ENCODE measurements at places on chromosomes 13 and 19.

DNA sequence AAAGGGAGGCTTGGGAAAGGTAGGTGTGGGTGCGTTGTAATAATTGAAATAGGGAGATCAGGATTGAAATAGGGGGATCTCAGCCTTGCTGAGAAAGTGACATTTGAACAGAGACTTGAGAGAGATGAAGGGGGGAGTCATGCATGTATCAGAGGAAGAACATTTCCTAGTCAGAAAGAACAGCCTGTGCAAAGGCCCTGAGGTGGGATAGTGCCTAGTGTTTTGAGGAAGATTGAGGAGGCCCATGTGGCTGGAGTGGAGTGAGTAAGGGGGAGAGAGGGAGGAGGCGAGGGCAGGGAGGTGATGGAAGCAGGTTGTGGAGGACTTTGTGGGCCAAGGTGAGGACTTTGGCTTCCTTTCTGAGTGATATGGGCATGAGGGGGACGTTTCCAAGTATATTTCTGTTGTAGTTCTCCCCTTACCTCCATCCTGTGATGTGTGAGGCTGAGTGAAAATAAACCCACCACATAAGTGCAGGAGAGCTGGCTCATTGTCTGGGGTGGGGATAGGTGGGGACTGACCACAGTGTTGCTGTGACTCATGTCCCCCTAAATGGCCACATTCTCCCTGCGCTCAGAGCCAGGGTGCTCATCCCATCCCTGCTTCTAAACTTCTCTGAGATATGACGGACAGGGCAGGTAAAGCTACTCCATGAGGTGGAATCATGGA is 17.8 kb downstream of the ACTL9 start:
- DNase-seq = no peak

- no peak for DNase-seq
Observed at GRCh38 chr13:111511805-111512504, 191.5 kb downstream of the TEX29 start.

DNA sequence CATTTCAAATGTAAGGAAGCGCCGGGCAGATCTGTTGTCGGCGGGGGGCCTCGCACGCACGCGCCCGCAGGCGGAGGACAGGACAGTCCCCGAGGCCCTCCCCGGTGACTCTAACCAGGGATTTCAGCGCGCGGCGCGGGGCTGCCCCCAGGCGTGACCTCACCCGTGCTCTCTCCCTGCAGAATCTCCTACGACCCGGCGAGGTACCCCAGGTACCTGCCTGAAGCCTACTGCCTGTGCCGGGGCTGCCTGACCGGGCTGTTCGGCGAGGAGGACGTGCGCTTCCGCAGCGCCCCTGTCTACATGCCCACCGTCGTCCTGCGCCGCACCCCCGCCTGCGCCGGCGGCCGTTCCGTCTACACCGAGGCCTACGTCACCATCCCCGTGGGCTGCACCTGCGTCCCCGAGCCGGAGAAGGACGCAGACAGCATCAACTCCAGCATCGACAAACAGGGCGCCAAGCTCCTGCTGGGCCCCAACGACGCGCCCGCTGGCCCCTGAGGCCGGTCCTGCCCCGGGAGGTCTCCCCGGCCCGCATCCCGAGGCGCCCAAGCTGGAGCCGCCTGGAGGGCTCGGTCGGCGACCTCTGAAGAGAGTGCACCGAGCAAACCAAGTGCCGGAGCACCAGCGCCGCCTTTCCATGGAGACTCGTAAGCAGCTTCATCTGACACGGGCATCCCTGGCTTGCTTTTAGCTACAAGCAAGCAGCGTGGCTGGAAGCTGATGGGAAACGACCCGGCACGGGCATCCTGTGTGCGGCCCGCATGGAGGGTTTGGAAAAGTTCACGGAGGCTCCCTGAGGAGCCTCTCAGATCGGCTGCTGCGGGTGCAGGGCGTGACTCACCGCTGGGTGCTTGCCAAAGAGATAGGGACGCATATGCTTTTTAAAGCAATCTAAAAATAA is 18.2 kb downstream of the IL17D start:
- no peak for DNase-seq

- no peak for DNase-seq
Observed at GRCh38 chr19:34733266-34733745, 737 bp upstream of the ZNF181 start.

DNA sequence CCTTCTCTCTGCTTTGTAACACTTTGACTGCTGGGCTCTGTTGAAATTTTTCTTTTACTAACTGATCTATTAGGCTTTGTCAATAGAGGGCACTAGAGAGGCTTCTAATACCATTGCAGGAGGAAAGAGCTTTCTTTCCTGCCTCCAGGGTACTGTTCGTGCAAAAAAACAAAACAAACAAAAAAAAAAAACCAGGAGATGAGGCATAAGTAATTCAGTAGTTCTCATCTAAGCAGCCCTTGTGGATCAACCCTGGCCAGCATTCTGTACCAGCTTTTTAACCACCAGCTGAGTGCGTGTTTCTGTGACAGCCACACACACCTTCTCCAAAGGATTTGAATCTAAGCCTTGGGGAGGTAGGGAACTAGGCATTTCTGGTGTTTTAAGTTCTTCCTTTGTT is 1707.6 kb upstream of the SLC10A2 start:
- DNase-seq = no peak

DNA sequence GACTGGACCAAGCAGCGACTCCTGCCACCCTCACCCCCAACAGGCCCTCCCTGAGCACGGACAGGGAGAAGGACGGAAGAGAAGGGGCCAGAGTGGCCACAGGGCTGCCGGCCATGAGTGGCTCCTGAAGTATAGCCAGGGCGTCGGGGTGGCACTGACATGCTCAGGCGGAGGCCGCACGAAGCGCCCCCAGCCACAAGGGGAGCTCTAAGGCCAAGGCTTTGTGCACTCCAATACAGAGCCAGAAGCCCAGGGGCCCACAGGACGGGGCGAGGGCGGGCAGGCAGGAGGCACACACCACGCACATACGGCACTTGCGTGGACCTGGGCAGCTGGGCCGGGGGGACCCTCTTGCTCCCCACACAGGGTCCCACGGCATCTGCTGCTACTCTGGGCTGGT is 52.0 kb downstream of the KLF2 start:
- no peak for DNase-seq

GRCh38 chr13:67299072-67299635 is 69.0 kb upstream of the PCDH9 start:
- no peak for DNase-seq

GRCh38 chr19:2775556-2776430 is 7.3 kb downstream of the SGTA start:
- no peak for DNase-seq

- DNase-seq = no peak
Observed at GRCh38 chr13:91355826-91356710, 8.6 kb downstream of the MIR17HG start.

DNA sequence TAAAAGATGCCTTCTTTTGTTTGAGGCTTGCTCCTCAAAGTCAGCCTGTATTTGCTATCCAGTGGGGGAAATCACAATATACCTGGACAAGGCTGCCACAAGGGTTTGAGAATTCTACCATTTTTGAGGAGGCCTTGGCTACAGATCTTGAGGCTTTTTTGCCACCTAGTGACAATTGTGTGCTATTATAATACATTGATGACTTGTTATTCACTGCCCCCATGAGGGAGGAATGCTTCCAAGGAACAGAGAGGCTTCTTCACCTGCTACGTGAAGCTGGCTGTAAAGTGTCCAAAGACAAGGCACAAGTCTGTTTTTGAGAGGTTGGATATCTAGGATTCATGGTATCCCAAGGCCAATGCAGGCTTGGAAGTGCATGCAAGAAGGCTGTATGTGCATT is 72.5 kb downstream of the ZNF708 start:
- DNase-seq = no peak

- DNase-seq = no peak
Observed at GRCh38 chr13:50651922-50652321, 191.6 kb downstream of the DLEU7 start.

DNA sequence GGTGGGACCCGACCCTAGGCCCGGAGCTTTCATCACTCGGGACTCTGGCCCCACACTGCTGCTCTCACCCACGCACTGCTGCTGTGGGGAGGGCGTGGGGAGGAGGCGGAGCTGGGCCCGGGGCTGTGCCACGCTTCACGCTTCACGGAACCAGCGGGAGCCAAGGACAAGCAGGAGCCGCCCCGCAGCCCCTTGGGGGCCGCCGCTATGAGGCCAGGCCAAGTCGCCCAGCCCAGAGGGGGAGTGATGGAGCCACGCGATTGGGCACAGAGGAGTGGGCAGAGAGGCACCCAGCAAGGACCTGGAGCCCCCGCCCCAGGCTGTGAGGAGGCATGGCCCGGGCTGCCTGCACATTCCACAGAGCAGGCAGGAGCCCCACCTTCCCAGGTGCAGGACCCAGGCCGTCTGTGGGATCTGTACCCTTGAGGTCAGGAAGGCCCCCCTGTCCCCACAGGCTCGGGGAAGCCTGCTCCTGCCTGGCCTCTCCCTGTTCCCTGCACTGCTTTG is 10.2 kb upstream of the SUPT20H start:
- DNase-seq = no peak

- DNase-seq = no peak
Observed at GRCh38 chr19:54107876-54108490, 5.3 kb downstream of the NDUFA3 start.

DNA sequence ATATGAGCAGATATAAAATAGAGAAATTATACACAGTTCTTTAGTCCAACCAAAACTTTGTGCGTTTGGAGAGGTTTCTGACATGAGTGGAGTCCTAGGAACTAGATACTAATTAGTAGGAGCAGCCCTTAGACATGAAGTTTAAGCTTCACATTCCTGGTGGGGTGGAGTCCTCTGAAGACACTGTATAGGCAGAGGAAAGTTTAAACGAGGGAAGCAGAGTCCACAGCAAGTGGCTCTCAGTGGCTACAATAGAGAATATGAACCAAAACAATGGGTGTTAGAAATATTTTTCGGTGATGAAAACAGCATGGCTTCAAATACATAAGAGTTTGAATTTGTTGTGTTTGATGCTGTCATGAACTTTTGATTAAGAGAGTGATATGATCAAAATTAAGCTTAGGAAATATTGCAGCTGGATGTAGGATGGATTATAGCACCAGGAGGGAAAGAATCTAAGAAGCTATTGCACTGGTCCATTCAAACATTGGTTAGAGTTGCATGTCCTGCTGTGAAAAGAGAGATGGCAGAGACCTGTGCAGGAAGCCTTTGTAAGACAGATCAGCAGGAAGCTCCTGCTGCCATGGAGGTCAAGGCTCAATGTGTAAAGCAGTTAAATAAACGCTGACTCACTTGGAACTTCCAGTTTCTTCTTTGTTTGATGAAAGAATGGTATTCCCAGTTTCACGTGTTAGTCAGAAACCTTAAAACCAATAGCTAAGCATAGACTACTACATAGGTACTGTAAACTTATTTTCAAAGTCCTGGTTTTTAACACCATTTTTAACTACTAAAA is 175.2 kb downstream of the TDRD3 start:
- no peak for DNase-seq

- no peak for DNase-seq
Observed at GRCh38 chr13:82791035-82791434, 1091.2 kb downstream of the SLITRK1 start.

- DNase-seq = no peak
Observed at GRCh38 chr19:41457241-41457640, 14.3 kb downstream of the ERICH4 start.

DNA sequence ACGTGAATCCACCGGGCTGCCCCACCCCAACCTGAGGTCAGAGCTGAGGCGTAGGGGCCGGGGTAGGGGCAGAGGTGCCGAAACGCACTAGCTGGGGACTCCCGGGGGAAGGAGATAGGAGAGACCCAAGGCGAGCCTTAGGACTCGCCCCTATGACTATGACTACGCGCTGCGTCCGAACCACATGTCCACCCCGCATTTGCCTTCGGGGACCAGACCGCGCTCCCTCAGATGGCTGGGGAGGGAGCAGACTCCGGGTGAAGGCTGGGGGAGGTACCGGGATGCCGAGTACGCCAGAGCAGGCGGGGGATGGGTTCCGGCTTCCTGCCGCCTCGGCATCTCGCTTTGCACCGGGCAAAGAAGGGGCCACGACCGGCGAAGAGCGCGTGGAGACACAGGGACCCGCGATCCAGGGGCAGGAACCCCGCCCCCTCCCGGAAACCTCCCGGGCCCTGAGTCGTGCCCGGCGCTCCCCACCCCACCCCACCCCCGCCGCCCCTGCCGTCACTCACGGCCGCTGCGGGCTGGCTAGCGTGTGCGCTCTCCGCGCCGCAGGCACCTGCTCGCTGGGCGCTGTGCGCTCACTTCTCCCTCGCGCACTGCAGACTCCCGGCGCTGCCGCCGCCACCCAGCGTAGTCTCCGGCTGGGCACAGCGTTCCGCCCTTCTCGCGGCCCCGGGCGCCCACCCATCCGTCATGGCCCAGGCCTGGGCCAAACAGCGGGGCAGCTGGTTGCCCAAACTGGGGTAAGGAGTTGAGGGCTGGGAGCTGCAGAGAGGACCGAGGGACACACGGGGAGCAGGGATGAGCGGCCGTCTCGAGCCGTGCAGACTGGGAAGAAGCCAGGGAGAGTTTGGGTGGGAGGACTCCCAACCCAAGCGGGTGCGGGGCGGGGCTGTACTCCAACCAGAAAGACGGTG is 622 bp upstream of the VSTM2B start:
- DNase-seq = no peak

DNA sequence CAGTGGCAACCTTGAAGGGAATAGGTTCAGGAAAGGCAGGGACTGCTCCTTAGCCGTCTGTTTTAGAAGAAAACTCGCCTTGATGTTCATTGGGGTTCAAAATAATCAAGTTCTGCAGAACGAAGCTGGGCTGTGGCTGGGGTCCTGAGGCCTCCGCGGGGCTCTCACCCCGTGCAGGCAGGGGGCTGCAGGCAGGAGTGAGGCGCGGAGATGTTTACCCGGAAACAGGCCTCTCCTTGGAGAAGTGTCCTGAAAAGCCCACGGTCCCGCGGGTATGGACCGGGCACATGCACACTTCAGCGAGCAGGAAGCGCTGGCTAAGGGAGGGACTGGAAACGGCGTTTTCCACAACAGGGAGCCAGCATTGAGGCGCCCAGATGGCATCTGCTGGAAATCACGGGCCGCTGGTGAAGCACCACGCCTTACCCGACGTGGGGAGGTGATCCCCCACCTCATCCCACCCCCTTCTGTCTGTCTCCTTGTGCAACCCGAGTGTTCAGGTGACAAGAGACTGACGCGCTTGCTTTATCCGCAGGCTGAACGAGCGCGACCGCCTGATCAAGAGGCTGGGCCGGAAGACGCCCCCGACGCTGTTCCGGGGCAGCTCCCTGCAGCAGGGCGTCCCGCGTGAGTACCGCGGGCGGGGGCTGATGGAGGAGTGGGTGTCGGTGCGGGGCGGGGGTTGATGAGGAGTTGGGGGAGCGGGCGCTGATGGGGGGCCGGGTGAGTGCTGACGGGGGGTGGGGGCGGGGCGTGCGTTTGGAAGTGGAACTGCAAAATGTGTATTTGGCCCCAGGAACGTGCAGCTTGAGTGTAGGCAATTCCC is 39.6 kb downstream of the SHISA2 start:
- no peak for DNase-seq

GRCh38 chr13:113585896-113586295 is 1.3 kb downstream of the TFDP1 start:
- DNase-seq = no peak

DNA sequence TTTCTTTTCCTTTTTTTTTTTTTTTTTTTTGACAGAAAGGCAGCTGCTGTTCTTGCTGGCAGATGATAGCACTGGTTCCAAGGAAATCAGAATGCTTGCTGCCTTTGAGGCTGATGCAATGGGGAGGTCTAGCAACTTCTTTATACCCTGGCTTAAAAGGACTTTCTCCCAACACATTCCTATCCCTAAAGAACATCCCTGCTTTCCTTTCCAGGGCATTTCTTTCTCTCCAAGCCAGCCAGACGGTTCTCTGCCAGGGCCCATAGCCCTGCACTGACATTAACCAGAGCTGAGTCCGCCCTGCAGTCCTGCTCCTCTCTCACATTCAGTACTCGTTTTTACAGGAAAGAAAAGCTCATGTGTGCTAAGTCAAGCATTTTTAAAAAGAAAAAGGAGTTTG is 133.9 kb upstream of the WASF3 start:
- DNase-seq = no peak

GRCh38 chr13:35140831-35141230 is 198.8 kb downstream of the NBEA start:
- DNase-seq = no peak

Data from cerebellar nuclear complex (tissue), 1 donor.